ENCODE measurements at places on chromosomes 2 and 18.
A peak's percentile ranks its signal among the peaks of the same experiment; 100 is the strongest.

DNA sequence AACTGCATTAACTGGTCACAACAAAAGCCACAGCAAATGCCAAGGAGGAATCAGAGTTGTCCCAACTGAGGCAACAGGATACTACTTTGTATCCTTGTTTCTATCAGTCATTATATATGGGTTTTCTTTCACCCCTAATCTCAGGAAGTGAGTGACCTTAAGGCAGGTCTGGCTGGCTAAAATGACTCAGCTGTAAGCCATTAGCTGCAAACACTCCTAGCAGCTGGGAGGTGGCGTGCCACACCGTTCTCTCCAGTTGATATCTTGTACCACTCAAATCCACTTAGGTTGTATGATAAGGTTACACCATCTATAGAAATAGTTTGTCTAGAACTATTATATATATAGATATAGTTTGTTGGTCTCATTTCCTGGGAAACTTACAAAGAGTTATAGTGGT is 171.1 kb upstream of the MC4R start:
- no peak for DNase-seq

- DNase-seq = no peak
These were observed 23.6 kb upstream of the LRRTM1 start for GRCh38 chr2:80328159-80328571.

- DNase-seq = no peak
These were observed 6.5 kb downstream of the RBBP8 start for GRCh38 chr18:22939649-22940048.

GRCh38 chr2:158723181-158723838 is 71.8 kb upstream of the DAPL1 start:
- no peak for DNase-seq

- DNase-seq = no peak
These were observed 16.9 kb downstream of the SLC66A2 start for GRCh38 chr18:79934311-79935097.

DNA sequence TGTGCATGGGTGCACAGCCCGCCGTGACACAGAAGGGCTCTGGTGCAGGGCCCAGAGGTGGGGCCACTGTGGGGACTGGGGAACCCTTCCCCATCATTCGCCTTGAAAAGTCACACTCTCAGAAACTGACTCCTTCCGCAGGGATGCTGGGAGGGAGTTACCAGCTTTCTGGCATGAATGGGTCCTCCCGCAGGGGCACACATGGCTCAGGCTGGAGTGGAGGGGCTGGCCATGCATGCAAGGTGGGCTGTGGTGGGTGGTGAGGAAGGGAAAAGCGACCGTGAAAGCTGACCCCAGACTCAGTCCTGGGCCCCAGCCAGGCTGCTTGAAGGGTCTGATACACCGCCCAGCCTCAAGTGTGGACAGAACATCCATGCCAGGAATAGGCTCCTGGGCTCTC is 201.1 kb downstream of the TNS1 start:
- no peak for DNase-seq

DNA sequence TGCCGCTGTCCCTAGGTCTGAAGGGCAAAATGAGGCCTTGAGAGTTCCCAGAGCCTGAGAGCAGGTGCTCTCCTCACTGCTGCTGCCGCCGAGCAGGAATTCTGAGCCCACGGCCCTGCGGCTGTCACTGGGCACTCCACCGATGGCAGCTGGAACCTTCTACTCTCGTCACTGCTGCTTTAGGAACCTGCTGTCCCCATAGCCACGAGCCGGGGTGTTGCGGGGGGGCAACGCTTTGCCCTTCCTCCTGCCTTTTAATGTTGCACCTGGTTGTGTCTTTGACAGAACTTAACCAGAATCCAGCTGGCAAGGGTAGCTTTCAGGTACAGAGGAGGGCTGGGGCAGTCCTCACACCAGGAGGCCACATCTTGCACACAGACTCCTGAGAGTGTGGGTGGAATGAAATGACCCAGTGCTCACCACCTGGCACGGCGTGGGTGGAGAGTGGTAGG is 32.3 kb downstream of the NCK2 start:
- DNase-seq = peak; percentile 31

- no peak for DNase-seq
These were observed 275.9 kb upstream of the HS6ST1 start for GRCh38 chr2:128594651-128594910.

GRCh38 chr2:231343006-231343710 is 52.4 kb upstream of the B3GNT7 start:
- no peak for DNase-seq

DNA sequence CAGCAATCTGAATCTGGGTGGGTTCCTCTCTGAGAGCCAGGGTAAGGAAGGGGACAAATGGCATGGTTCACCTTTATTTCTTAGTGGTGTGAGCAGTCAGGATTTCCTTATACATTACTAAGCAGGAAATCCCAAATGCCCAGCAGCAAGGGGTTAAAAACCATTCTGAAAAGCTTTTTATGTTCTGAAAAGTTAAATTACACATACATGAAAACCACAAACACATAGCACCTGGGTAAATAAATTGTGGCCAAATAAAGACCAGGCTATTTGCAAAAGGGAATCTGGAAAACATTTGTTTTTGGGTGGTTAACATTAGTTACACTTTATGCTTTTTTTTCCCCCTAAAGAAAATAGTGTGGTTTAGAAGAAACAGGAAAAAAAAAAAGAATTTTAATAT is 156.1 kb downstream of the AGPS start:
- DNase-seq = no peak

GRCh38 chr2:47072728-47073191 is 82.3 kb downstream of the STPG4 start:
- no peak for DNase-seq

DNA sequence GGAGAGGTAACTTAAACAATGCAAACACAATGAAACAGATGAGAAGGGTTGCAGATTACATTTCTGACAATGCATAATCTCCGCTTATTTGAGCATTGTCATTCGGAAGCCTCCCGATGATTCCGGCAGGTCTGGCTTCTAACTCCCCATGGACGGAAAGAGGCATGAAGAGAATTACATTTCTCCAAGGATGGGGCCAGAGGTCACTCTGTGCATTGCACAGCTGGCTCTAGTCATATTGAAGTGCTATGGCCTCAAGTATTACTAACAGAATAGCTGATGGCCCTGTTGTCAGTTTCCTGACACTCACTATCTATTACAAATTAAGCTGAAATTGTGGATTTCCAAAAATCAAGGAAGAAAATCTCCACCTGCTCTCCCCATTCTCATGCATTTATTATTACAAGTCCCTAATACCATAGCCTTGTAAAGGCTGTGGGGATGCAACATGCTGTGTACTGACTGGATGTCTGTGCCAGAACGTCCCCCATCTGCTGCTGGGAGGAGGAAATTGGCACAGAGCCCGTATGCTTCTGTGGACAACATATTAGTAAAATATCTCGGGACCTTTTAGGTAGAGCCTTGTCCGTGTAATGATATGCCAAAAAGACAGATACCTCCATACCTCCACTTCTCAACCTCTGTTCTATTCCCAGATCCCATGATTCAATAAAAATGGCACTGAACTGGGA is 168.1 kb downstream of the SETBP1 start:
- no peak for DNase-seq

DNA sequence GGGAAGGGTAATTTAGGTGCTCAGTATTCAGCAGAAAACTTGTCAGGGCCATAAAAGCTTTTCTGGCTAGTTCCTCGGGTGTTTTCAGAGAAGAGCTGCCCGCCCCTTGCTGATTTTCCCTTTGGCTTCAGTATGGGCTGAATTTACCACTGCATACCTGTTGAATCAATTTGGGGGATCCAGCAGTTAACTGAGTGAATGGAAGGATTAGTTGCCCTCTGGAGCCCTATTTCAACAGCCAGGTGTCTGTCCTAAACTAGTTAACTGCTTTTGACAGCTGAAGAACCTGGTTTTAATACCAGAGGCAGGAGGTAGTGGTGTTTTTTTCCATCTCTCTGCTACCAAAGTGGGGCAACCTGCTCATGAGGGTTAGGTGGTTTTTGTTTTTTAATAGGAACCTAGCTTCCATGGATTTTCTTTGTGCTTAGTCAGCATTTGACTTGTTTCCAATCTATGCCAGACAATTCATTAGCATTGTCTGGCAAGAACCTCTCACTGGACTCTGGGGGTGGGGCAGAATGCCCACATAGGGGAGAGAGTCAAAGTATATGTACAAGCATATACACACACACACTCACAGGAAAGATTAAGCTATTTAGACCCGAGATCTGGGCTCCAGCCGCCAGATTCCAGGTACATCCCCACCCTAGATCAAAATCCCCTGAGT is 166.5 kb upstream of the SIX3 start:
- DNase-seq = no peak

DNA sequence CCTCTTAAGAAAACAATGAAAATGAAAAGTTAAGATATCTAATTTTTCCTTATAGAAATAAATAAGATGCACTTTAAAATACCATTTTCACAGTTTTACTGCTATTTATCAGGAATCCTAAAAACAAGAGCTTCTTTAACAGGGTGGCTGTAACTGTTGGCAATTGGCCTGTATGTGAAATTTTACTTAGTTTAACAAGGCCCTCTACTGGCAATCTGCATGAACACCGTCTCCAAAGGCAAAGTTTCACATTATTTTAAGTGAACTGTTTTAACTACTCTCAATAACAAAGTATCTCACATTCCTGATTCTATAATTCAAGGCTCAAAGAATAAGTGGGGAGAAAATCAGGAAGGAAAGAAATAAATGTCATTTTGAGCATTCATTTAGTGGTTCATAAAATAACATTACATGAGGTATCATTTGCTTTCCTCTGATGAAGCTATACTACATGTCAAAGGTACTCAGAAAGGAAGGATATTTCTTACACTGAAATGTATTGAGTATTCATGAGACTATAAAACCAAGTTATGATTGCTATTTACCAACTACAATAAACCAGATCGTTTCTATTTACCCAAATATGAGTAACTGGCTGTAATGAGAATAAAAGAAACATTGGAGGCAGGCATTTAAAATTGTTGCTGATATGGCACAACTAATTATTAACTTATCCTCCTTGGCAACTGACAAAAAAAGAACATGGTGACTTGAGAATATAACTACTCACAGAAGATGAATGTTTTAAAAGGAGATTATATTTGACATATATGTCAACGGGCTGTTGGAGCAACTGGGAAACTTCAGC is 7.0 kb downstream of the NCKAP5 start:
- DNase-seq = no peak

GRCh38 chr2:239767021-239767905 is 257.9 kb downstream of the NDUFA10 start:
- DNase-seq = no peak

DNA sequence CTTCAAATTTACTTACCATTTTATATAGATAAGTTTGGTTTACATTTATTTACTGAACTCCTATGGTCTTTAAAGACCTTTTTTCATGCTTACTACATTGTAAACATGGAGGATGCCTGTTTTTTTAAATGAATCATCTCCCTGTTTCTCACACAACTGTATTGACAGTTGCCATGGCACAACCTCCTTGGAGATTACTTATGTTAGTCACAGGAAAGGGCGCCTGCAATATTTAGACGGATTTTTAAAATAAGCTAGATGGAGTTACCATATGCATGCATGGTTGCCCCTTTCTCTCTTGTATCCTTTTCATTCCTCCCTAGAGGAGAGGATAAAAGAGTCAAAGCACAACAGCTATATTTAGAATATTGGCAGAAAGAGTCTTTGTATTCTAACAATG is 34.8 kb upstream of the CCDC102B start:
- DNase-seq = no peak

- peak; percentile 27 for DNase-seq
These were observed 7.0 kb upstream of the TYMS start for GRCh38 chr18:650428-650858.

DNA sequence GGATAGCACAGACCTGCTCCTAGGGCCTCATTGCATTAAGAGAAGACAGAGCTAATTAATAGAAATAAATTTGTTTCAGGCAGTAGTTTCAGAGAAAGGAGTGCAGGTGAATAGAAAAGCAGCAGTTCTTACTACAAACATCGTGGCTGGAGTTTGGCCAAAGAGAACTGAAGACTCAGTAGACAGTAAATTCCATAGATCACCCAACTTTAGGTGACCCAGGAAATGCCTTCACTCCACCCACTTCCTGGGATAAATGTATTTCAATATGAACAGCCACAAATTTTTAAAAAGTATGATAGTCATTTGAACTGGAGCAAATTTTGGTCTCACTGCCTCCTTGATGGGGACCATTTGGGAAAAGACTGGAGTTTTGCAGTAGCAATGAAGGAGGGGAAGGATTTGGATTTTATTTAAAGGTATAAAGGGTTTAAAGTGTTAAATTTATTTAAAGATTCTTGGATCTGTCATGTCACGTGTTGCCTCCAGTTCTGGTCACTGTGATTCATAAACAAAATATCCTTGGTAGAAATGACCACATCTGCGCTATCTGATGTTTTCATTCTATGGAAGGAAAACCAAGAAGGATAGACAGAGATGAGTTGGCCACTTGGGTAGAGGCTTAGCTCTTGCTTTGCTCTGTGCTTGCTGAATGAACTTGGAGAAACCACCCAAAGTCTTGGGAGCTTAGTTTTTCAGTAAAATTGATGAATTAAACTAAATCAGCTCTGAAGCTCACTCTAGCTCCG is 390.2 kb downstream of the THSD7B start:
- DNase-seq = no peak

DNA sequence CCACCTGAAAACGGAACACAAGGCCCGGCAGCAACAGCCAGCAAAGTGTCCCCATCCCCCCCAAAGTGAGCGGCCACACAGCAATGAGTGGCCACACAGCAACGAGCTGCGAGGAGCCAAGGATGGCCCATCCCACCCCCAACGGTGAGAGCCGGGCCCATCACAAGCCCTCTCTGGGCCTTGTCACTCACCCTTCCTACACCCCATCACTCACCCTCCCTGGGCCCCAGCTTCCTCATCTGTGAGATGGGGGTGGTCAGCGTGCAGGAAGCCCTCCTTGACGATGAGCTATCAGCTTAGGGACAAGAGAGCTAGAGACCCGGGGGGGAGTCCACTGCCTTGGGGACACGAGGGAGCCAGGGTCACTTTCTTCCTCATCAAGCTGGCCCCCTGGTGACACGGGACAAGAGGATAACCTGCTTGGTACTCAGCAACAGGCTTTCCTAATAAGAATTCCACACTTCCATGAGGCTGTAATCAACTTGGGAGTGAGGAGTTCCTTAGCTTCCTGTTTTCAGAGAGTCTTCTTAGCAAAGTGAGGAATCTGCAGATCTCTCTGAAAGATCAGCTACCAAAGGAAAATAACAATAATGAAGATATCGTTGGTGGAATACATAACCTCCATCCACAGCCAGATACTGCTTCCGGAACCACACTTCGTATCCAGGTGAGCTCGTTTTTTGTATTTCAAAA is 92.8 kb downstream of the HDAC4 start:
- DNase-seq = no peak

DNA sequence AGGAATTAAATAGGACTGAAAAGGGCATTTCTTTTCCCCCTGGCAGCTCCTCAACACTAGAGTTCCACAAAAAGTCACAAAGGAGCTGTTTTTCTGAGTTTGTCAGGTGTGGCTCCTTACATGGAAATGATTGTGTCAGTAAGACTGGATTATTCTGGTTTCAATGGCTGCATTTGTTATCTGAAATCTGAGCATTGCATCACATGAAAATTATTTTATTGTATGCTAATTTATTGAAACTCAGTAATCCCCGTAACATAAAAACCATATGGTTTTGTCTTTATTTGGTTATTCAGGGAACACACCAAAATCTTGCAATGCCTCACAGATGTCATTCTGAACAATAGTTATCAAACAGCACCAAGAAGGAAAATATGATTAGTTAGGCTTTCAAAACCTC is 439.7 kb upstream of the TNP1 start:
- DNase-seq = no peak
